ENCODE measurements at places on chromosomes 3 and 15.

GRCh38 chr15:31367021-31367729 is 40.5 kb downstream of the KLF13 start:
- no peak for DNase-seq

DNA sequence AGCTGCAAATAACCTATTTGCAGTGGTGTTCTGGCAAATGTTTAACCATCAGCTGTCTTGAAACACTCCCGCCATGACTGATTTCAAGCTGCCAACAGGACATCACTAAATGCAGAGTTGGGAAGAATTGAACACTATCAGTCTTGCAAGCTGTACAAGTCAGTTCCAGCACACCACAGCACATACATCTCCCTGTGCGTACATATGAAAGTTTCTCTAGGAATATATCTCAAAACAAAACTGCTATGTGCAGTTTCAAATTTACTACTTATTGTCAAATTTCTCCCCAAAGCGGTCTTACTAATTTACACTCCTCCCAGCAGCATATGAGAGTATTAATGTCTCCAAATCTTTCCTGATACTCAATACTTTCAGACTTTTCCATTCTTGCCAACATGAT is 30.4 kb upstream of the CORO2B start:
- no peak for DNase-seq

DNA sequence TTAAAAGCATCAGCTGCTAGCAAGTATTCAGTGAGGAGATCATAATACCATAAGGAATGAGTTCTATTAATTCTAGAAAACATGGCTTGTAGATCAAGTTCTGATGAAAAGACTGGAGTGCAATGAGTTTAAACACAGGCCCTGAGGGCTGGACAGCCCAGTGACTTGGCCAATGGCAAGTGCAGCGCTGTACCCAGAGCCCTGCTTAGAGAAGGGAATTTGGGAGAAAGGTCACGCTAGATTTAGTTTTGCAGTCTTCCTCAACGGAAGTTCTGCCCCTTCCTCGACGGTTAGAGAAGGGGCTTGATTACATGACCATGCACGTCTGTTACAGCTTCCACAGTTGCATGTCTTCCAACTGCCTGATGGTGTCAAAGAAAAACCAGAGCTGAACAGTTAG is 4.0 kb downstream of the TMEM212 start:
- no peak for DNase-seq

GRCh38 chr3:181721046-181721875 is 9.5 kb downstream of the SOX2 start:
- no peak for DNase-seq

DNA sequence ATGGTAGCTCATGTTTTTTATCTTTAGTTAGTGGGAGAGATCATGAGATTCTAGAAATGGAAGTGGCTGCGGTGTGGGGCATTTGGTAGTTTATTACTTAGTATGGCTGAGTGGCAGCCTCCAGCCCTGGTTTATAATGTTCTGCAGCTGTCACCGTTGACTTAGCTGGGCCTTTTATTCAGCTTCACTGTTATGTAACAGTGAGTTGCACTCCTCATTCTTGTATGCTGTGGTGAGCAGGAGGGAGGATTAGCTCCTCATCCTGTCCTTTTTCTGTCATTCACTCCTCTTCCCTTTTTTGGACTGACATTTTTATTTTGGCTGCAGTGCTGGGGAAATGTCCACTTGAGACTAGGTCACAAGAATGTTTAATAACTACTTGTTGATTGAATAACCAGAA is 29.5 kb downstream of the RAD54L2 start:
- DNase-seq: no peak

DNA sequence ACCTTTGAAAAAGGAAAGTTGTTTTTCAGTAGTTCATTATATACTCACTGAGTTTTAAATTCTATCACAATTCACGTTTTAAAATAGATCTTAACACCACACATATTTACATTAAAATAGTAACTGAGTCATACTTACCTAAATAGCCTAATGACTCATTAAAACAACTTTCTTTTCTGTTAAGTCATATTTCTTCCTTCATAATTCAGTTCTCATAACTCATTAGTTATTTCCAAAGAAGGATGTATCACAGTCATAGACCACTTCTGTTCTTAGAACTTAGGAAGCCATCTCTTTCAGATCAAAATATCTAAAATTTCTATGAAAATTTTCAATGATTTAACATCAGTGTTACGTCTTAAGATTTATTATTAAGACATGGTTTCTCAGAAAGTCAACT is 885.9 kb downstream of the FHIT start:
- no peak for DNase-seq

Data from stimulated activated CD4-positive, alpha-beta T cell treated with anti-CD3 and anti-CD28 coated beads, Interleukin-2, amount 100 ng/mL, for 4 hours (primary cell).